T-helper 1 cell (primary cell): ENCODE measurements at places on chromosomes 13 and 19.

- no peak for DNase-seq
Observed at GRCh38 chr13:73040968-73041596, 17.7 kb upstream of the KLF5 start.

DNA sequence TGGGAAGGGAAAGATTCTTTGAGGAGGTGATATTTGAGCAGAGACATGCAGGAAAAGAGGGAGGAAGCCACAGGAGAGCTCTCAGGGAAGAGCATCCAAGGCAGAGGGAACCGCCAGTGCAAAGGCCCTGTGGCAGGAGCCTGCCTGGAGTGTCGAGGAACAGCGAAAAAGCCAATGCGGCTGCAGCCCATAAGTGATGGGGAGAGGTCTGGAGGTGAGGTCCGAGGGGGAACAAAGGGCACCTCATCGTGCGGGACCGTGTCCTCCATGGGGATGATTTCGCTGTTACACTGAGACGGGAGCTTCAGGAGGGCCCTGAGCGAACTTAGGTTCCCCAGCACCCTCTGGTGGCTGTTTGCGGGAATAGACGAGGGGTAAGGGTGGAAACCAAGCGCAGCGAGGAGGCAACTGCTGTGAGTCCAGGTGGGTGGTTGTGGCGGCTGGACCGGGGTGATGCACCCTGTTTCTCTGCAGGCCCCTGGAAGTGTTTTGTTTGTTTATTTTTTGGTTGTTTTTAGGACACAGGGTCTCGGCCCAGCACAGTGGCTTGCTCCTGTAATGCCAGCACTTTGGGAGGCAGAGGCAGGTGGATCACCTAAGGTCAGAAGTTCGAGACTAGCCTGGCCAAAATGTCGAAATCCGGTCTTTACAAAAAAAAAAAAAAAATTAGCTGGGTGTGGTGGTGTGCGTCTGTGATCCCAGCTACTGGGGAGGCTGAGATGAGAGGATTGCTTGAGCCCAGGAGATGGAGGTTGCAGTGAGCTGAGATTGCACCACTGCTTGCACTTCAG lies 5.9 kb upstream of the EHD2 start:
- peak; percentile 45 for DNase-seq

DNA sequence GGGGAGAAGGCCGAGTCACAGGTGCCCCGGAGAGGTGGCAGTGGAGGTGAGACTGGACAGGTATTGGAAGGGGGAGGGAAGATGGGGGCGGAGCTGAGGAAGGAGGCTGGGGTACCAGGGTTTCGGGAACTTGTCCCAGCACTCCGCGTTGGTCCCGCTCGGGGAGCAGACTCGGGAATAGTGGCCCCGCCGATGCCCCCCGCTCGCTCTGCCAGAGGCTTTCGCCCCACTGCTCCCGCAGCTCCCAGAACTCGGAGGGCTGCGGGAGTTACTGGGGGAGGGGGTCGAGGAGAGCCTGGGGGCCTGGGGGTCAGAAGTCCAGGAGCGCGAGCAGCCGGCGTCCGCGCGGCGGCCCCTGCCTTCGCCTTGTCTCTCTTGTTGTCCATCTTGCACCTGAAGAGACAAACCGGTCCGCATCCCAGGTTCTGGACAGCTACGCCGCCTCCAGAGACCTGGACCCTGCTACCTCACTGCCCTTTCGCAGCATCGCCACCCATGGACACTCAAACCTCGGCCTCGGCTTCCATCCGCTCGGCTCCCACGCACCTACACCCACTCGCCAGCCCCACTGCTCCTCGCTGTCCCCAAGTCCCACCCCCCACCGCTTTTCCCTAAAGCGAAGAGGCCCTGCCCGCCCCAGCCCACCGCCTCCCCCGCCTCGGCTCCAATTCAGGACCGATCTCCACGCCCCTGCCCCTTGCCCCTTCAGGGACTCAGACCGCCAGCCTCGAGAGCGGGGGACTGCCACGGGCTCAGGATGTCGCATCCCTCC lies 700 bp downstream of the PRR36 start:
- no peak for DNase-seq

GRCh38 chr13:76885203-76886004 lies 801 bp downstream of the KCTD12 start:
- DNase-seq, result peak; percentile 71

DNA sequence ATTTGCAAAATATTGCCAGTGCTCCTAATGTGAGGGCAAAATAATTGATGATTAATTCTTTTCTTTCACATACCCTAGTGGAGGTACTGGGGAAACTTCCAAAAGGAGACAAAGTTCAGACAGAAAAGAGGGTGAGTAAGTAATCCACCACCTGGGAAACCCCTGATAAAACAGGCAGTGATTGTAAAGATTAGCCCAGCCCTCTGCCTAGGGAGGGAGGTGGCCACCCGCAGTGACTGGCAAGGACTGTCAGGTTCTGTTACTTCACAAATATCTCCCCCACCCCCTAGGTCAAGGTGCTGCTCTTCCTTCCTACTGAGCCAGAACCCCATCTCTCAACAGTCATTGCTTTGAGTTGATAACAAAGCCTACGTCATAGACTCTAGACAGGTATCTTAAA lies 239.7 kb downstream of the DNAJC15 start:
- DNase-seq, result no peak

- DNase-seq, result no peak
Observed at GRCh38 chr19:22935151-22935550, 67.8 kb downstream of the ZNF728 start.

DNA sequence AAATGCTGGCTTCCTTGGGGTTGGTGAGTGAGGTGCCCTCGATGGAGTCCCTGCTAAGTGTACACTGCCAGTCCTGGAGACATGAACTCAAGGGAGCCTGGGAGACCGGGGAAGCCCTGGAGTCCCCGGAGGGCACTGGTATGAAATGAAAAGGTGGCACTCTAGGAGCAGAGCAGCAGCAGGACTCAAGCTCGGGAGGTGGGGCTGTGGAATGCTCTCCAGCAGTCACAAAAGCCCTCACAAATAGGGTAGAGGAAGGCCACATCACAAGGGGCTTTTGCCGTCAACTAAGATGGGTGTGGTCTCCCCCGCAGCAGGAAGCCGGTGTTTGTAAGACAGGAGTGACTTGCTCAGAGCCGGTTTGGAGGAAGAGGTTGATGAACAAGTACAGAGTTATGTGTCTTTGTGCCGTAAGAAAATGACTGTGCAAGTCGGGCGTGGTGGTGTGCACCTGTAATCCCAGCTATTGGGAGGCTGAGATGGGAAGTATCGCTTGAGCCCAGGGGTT lies 19.3 kb downstream of the CCNE1 start:
- no peak for DNase-seq

- DNase-seq, result no peak
Observed at GRCh38 chr13:62682788-62683187, 1267.1 kb upstream of the PCDH20 start.

- no peak for DNase-seq
Observed at GRCh38 chr13:80551650-80552497, 210.9 kb upstream of the SPRY2 start.

GRCh38 chr13:106609116-106609515 lies 41.2 kb upstream of the ARGLU1 start:
- DNase-seq, result no peak
